ENCODE measurements at places on chromosomes 3 and 15.

- no peak for DNase-seq
These were observed 339.6 kb downstream of the RORA start for GRCh38 chr15:60889491-60889890.

DNA sequence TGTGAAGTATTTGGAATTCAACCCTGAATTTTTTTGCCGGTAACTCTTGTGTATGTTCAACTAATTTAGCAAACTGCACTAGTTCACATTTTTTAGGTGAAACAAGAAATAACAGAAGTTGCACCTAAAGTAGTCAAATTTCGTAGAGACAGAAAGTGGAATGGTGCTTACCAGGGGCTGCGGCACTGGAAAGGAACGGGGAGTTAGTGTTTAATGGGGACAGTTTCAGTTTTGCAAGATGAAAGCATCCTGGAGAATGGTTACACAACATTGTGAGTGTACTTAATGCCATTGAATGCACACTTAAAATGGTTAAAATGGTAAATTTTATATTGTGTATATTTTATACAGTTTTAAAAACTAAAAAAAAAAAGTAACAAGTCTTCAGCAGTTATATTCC is 27.4 kb downstream of the PPARG start:
- no peak for DNase-seq

GRCh38 chr3:492586-493316 is 296.2 kb downstream of the CHL1 start:
- DNase-seq, result no peak

GRCh38 chr3:80733522-80734176 is 965.9 kb upstream of the ROBO1 start:
- DNase-seq, result no peak

DNA sequence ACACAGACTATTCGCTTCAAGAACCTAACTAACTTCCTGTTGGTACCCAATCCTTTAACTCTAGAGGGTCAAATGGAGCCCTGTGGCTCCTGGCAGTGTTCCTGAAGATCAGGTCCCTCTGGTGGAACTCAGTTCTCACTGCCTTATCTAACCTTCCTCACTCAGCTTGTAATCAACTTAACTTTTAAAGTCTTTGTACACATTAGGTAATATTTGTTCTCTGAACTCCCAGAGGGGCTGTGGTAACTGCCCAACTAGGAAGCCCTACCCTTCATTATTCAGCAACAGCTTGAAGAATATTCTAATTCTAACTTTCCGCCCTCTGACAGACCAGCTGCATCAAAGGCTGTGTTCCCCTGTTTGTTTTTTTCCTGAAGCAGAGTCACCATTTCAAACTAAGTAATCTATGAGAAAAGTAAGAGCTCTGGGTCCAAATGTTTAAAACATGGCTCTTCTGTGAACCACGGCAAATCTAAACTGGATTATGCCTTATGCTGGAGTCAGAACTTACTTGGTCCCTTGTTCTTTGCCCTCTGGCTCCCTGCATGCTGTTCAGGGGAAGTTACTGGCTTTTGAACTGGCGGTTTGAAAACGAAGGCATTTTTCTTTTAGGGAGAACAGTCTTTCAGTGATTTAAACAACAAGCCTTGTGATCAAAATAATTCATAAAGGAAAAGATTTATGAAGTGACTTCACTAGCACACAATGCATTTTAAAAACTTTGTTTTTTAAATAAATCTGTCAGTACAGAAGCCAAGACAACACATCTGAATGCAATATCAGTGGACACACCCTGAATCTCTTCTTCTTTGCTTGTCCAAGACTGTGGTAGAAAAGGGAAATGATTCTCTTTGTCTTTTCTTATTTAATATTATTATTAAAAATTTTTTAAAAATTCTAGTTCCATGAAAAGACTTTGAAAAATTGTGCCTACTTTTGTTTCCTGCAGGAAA is 365.6 kb downstream of the TIGIT start:
- DNase-seq, result no peak

GRCh38 chr3:55947406-55947805 is 460.3 kb upstream of the WNT5A start:
- DNase-seq, result no peak

- DNase-seq, result no peak
These were observed 49.0 kb upstream of the TP63 start for GRCh38 chr3:189582179-189582578.

DNA sequence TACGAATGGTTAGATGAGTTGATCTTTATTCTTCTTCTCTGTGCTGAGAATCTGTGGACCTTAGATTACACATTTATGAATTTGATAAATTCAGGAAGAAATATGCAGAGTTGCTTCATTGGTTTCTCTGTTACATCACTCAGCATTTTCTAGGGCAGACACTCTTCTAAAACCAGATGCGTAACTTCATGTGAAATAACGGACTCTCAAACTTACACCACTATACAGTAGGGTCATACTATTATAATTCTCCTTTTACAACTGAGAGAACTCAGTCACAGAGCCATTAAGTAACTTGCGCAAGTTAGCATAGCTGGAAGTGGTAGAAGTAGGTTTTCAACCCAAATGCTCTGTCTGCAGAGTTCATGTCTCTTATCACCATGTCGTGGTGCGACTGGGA is 5.7 kb downstream of the TMEM207 start:
- DNase-seq, result no peak

GRCh38 chr15:90924375-90924774 is 8.0 kb downstream of the HDDC3 start:
- no peak for DNase-seq

DNA sequence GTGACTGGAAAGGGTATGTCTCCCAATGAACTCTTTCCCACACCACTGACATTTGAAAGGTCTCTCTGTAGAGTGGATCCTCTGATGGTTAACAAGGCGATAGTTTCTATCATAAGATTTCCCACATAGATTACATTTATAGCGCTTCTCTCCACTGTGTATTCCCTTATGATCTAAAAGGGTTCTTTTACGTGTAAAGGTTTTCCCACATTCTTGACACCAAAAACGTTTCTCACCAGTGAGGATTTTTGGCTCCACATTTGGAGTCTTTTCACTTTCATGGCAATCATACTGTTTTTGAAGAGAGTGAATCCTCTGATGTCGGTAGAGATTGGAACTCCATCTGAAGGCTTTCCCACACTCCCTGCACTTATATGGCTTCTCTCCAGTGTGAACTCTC is 30.5 kb downstream of the ZNF445 start:
- DNase-seq, result no peak

DNA sequence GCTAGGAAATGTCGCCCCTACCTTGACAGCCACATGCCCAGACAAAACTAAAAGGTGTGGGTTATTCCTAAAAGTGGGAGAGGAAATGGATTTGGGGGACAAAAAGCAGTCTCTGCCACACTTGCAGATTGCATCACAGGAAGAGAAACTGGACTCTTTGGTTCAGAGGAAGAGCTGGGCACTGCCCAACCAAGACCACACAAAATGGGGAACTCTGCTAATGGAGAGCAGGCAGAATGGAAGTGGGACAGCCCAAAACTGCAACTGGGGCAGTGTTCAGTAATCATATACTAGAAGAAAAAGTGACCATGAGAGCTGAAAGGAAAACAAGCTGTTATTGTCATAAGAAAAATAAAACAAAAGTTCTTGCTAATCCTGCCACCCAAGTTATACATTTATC is 138.9 kb upstream of the FRMD4B start:
- DNase-seq, result no peak

DNA sequence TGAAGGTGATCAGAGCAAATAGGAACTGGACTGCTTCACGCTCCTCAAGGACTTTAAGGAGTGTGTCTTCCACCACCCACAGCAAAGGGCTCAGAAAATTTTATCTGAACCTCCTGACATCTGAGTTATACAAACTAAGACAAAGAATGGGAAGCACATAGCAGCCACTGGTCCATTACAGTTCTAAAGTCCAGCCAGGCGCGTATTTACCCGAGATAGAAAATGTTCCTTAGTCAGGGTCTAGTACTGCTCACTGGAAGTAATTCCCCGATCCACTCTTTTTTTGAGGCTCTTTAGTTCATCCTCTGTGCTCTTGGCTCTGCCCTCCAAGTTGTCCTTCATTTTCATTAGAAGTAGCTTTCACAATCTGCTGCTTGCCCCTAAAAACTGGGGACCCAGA is 88.5 kb upstream of the GOLGA8J start:
- DNase-seq, result no peak

DNA sequence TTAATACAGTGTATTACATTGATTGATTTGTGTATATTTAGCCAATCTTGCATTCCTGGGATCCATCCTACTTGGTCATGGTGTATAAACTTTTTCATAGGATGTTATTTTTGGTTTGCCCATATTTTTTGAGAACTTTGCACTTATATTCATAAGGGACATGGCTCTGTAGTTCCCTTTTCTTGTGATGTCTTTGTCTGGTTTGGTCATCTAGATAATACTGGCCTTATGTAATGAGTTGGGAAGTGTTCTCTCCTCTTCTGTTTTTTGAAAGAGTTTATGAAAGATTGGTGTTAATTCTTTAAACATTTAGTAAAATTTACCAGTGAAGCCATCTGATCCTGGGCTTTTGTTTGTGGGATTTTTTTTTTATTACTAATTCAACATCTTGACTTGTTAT is 9.6 kb downstream of the CHST13 start:
- no peak for DNase-seq

- DNase-seq, result no peak
These were observed 21.4 kb downstream of the IRAK2 start for GRCh38 chr3:10185804-10186762.

DNA sequence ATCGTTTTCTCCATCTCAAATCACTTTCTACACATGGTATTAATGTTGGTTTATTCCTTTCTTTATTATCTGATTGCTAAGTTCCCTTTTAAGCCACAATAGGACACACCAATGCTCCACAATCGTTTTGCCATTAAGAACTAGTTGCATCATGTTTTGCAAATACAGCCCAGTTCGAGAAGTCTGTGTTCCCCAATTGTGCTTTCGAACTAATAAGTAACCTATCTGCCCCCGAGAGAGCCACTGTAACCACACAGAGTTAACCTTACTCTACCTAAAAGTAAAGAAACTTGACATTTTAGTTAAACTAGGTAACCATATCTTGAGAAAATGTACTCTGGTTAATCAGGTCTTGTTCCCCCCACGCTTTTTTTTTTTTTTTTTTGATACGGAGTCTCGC is 39.1 kb downstream of the MAGI1 start:
- no peak for DNase-seq

DNA sequence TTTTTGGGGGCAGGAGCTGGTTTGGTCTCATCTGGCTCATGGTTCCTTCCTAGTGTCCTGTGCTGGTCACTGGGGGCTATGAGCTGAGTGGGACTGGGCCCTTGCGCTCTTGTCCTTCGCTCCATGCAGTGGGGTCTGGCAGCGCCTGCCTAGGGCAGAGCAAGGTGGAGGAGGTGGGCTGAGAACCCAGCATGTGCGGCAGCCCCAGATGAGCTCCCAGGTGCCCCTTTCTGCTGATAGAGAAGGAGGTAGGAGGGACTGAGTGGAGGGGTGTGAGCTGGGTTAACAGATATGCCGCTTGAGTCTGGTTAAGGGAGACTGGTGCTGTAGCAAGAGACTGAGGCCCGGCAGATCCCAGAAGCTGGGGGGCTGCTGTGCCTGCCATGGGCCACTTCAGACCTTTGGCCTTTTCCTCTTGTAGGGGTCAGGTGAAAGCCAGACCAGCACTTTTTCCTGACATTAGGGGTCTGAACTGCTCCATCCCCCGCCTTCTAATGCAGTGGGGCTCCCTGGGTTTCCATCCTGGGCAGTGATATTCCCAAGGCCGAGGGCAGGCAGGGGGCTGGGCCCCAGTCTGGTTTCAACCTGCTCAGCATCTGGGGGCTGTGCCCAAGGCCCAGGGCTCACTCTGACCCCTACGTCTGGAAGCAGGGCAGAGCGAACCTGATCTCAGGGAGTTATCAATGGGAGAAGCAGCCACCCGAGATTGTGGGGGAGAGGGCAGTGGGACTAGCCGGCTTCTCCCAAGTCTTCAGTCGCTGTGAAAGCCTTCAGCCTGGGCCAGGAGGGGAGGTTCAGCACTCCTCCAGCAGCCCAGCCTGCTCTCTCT is 62.9 kb upstream of the PRR23C start:
- DNase-seq, result no peak

GRCh38 chr3:154540950-154541604 is 111.1 kb upstream of the GPR149 start:
- DNase-seq, result no peak

DNA sequence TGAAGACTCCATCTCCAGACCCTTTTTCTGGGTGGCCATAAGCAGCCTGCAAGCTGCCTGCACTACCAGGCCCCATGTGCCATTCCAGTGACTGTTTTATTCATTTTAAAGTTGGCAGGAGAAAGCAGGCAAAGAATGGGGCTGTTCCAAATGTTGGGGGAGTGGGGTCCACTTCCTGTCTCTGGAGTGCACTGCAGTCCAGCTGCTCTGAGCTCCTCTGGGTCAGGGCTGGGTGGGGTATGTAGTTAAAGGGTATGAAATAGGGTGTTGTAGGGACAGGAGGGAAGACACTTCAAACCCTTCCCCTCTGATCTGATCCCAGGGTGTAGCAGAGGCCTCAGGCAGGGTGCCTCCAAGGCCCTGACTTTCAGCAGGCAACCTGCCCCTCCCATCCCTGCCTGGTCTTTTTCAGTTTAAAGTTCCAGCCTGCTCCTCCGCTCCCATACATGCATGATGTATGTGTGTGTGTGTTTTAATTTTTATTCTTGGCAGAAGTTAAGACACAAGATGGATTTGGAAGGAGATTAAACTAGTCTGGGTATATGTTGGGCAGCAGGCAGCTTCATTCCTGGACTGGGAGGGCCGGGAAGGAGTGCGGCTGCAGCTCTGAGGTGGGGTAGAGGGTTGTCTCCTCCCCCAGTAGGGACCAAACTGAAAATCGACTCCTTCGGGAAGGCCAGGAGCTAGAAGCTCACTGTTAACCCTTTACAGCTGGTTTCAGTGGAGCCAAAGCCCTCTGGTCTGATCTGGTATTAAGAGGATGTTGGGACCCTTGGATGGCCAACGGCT is 17.3 kb downstream of the BOC start:
- DNase-seq, result no peak

- DNase-seq, result no peak
These were observed 12.2 kb upstream of the VIPR1 start for GRCh38 chr3:42490243-42490642.

DNA sequence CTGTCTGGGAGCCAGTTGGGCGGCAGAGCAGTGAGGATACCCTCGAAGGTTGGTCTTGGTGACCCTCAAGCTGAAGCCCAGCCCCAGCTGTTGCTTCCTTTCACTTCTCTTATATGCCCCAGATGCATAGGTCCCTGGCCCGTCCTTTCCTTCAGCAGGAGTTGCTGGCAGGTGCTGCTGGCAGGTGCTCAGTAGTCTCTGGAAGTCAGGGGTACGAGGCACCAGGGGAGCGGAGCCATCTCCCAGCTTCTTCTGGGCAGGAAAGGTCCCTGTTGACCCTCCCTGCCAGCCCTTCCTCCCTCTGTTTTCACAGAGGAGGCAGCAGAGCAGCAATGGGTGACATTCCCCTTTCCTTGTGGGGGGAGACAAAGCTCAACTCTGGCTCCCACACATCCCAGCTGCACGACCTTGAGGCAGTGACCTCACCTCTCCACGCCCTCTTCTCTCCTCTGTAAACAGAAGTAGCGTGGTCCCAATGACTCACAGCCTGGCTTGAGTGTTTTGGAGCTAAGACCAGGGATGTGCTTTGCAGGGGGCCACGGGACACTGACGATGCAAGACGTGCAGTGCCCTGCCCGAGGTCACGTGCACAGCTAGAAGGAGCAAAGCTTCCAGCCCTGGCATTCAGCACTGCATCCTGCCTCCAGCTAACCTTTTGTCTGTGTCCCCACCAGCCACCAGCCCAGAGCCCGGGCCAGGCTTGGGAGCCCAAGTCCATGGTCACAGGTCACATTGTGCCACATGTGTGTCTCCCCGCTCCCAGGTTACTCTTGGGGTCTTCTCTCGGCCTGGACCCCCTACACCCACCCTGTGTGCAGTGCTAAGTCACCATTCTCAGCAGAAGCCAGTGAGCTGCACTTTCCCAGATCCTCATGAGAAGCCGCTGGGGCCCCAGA is 49.7 kb downstream of the SLC6A6 start:
- DNase-seq, result no peak

- no peak for DNase-seq
These were observed 419.7 kb downstream of the ZNF385D start for GRCh38 chr3:21331321-21331720.

All from stimulated activated CD4-positive, alpha-beta T cell treated with anti-CD3 and anti-CD28 coated beads, Interleukin-2, amount 100 ng/mL, for 48 hours (primary cell).